ENCODE measurements at places on chromosomes 4 and X. TPM values are rescaled to one million over a fixed set of nuclear protein-coding genes. Genes with fewer than 3 reads are reported as not detected.
A peak's percentile ranks its signal among the peaks of the same experiment; 100 is the strongest.

- DNase-seq = peak; percentile 67
- peak overlapping the region; percentile 13 for H3K4me3 ChIP-seq
- no peaks in the 10 kb centered on the region for H3K36me3 ChIP-seq
- H3K4me1 ChIP-seq = peaks cover 14% of the 10 kb centered on the region
- H3K27ac ChIP-seq = peak overlapping the region; percentile 24
- H3K27me3 ChIP-seq = peaks cover 8% of the 10 kb centered on the region
These were observed 358 bp downstream of the FGFBP1 start for GRCh38 chr4:15938182-15938581.

GRCh38 chr4:45931154-45931553, 192.7 kb downstream of the GABRG1 start:
- H3K4me1 ChIP-seq = no peaks in the 10 kb centered on the region
- no peak overlapping the region for H3K27ac ChIP-seq
- no peak for DNase-seq
- no peaks in the 10 kb centered on the region for H3K36me3 ChIP-seq

DNA sequence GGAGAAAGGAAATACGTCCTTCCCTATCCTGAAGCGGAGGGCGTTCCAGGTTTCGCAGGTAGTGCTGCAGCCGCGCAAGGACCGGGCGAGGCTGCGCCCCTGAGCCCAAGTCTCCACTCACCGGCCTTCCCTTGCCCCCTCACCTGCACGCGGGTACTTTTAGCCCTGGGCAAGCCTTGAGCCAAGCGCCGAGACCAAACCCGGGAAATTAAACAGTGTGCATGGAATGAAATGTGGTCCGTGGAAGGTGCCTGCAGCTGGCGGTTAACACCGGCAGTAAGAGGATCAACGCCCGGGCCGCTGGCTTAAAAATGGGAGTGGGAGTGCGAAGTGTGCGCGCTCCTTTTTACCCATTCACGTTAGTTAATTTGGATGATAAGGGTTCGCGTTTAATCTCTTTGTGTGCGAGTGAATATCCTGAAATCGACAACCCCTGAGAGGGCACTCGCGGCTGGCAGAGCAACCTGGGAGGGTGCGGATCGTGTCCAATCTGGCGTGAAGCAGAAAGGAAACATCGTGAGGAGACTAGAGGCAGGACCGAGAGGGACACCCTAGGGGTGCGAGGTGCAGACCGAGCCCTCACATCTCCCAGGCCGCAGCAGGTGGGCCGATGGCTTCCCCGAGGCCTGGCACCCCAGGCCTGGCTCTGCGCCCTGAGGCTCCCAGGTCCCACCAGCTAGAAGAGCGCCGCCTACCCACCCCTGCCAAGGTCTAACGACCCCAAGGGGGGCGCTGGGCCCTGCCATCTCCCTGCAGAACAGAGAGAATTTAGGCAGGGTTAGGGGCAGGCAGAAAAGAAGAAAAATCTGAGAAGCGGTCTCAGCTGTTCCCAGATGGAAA, 2.0 kb upstream of the HELT start:
- H3K36me3 ChIP-seq = no peaks in the 10 kb centered on the region
- no peak overlapping the region for H3K27ac ChIP-seq
- H3K4me1 ChIP-seq = peaks cover 48% of the 10 kb centered on the region
- H3K4me3 ChIP-seq = no peak overlapping the region
- peaks cover 99% of the 10 kb centered on the region for H3K27me3 ChIP-seq
- DNase-seq = no peak

GRCh38 chr4:122709236-122709635, 23.3 kb upstream of the BBS12 start:
- H3K36me3 ChIP-seq = no peaks in the 10 kb centered on the region
- no peak overlapping the region for H3K4me3 ChIP-seq
- H3K27ac ChIP-seq = no peak overlapping the region
- H3K27me3 ChIP-seq = no peaks in the 10 kb centered on the region

- no peak overlapping the region for H3K4me3 ChIP-seq
- no peaks in the 10 kb centered on the region for H3K4me1 ChIP-seq
- H3K27me3 ChIP-seq = no peaks in the 10 kb centered on the region
- H3K27ac ChIP-seq = no peak overlapping the region
- no peak for DNase-seq
These were observed 5.8 kb upstream of the ATP1B4 start for GRCh38 chrX:120356084-120356483.

GRCh38 chr4:168878623-168879022, 131.4 kb downstream of the CBR4 start:
- H3K27ac ChIP-seq = peak overlapping the region; percentile 88
- no peak for DNase-seq
- peaks cover 8% of the 10 kb centered on the region for H3K36me3 ChIP-seq
- peak overlapping the region; percentile 57 for H3K4me3 ChIP-seq
- H3K27me3 ChIP-seq = no peaks in the 10 kb centered on the region

GRCh38 chr4:73897380-73898136, 28.4 kb downstream of the CXCL1 start:
- no peak overlapping the region for H3K4me3 ChIP-seq
- H3K27ac ChIP-seq = peak overlapping the region; percentile 15
- H3K36me3 ChIP-seq = no peaks in the 10 kb centered on the region
- H3K4me1 ChIP-seq = peaks cover 12% of the 10 kb centered on the region

DNA sequence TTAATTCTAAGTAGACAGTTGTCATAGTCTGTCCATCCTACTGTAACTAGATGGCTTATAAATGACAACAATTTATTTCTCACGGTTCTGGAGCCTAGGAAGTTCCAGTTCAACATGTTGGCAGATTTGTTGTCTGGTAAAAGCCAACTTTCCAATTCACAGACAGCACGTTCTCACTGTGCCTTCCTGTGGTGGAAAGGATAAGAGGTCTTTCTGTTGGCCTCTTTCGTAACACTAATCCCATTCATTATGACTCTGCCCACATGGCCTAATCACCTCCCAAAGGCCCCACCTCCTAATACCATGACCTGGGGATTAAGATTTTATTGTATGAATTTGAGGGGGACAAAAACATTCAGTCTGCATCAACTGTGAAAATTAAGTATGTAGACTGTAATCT, 83.2 kb downstream of the GALNTL6 start:
- no peak overlapping the region for H3K27ac ChIP-seq
- no peaks in the 10 kb centered on the region for H3K4me1 ChIP-seq
- H3K36me3 ChIP-seq = no peaks in the 10 kb centered on the region
- no peaks in the 10 kb centered on the region for H3K27me3 ChIP-seq
- no peak overlapping the region for H3K4me3 ChIP-seq
- no peak for DNase-seq

DNA sequence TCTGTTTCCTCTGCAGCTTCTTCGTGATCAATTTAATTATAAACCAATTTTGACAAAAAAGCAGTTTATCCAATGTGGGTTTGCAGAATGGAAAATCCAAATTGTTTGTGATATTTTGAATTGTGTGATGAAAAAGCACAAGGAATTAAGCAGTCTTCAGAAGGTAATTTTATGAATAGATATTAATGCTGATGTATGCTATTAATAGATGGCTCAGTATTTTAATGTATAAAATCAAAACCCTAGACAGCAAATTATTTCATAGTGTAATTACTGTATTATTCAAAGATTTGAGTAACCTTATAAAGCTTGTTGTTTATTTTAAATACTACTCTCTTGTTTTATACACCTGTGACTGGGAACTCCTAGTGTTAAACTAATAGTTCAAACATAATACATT, 20.0 kb downstream of the CEP44 start:
- H3K36me3 ChIP-seq = peaks cover 65% of the 10 kb centered on the region
- H3K27ac ChIP-seq = no peak overlapping the region
- DNase-seq = no peak
- no peaks in the 10 kb centered on the region for H3K4me1 ChIP-seq
- H3K4me3 ChIP-seq = no peak overlapping the region

GRCh38 chrX:9471571-9471985, 6.7 kb downstream of the TBL1X start:
- H3K4me3 ChIP-seq = no peak overlapping the region
- no peak for DNase-seq
- H3K36me3 ChIP-seq = no peaks in the 10 kb centered on the region
- no peak overlapping the region for H3K27ac ChIP-seq
- H3K4me1 ChIP-seq = peaks cover 11% of the 10 kb centered on the region

DNA sequence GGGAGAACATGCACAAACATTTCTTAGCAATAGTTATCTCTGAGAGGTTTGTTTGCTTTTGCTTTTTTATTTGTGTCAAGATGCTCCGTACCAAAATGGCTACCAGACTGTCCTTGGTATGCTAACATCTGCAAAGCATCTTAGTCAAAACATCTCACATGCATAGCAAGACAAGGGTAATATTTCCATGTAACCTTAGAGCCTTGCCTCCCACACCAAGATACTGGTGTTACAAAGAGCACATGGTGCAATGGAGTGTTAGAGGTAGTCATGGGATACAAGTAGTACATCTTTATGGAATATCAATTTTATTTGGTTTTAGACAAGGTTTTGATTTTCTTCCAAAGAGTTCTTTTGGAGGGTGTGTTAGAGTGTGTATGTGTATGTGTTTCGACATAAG, 109.7 kb downstream of the NR3C2 start:
- DNase-seq = no peak
- no peaks in the 10 kb centered on the region for H3K27me3 ChIP-seq
- no peak overlapping the region for H3K4me3 ChIP-seq
- H3K36me3 ChIP-seq = no peaks in the 10 kb centered on the region
- peaks cover 2% of the 10 kb centered on the region for H3K4me1 ChIP-seq
- H3K27ac ChIP-seq = no peak overlapping the region

DNA sequence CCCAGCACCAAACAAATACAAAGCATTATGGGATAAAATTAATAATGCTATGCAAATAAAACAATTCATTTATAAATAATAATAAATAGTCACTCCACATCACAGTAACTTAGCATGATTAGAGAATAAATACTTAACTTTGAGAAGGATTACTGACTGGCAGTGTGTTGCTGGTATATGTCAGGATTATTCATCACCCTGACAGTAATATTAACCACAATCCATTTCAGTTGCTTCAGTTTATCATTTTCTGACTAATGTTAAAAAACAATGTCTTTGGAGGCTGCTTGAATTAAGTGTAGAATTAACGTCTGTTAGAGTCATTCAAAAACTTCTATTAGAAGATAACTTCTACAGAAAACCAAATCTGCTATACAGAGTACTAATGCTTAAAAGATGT, 124.1 kb upstream of the MAB21L2 start:
- no peaks in the 10 kb centered on the region for H3K27me3 ChIP-seq
- DNase-seq = no peak
- H3K4me1 ChIP-seq = no peaks in the 10 kb centered on the region
- H3K4me3 ChIP-seq = no peak overlapping the region
- no peaks in the 10 kb centered on the region for H3K36me3 ChIP-seq

DNA sequence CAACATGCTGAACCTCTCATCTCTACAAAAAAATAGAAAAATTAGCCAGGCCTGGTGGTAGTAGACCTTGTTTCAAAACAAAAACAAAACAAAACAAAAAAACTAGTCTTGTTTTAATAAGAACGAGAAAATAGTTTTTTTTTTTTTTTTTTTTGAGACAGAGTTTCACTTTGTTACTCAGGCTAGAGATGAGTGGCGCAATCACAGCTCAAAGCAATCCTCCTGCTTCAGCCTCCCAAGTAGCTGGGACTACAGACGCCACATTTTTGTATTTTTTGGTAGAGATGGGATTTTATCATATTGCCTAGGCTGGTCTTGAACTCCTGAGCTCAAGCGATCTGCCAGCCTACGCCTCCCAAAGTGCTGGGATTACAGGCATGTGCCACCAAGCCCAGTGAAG, 47.7 kb upstream of the UGDH start:
- H3K36me3 ChIP-seq = peaks cover 9% of the 10 kb centered on the region
- no peaks in the 10 kb centered on the region for H3K4me1 ChIP-seq
- no peak overlapping the region for H3K27ac ChIP-seq
- no peak for DNase-seq
- H3K4me3 ChIP-seq = no peak overlapping the region
- no peaks in the 10 kb centered on the region for H3K27me3 ChIP-seq

- no peak for DNase-seq
- H3K27me3 ChIP-seq = no peaks in the 10 kb centered on the region
- H3K4me1 ChIP-seq = no peaks in the 10 kb centered on the region
- no peak overlapping the region for H3K4me3 ChIP-seq
- no peak overlapping the region for H3K27ac ChIP-seq
These were observed 1167.2 kb upstream of the PABPC4L start for GRCh38 chr4:135368831-135369230.

DNA sequence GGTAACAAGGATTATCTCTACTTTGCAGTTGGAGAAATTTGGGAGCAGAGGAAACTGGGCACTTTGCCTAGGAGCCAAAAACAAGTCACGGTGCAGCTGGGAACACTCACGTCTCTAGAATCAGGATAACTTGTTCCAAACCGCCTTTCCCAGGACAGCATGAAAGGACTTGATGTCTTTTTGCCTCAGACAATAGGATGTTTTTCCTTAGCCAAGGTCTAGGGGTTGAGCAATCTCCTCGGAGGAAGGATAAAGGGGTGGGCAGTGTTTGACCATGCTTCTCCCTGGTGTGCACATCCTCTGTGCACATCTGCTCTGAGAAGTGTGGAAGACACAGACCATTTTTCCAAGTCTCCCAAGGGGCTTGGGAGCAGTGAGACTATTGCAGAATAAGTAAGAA, 1.7 kb upstream of the SPARCL1 start:
- H3K4me3 ChIP-seq = no peak overlapping the region
- DNase-seq = peak; percentile 72
- no peaks in the 10 kb centered on the region for H3K27me3 ChIP-seq
- no peaks in the 10 kb centered on the region for H3K36me3 ChIP-seq
- peaks cover 26% of the 10 kb centered on the region for H3K4me1 ChIP-seq

DNA sequence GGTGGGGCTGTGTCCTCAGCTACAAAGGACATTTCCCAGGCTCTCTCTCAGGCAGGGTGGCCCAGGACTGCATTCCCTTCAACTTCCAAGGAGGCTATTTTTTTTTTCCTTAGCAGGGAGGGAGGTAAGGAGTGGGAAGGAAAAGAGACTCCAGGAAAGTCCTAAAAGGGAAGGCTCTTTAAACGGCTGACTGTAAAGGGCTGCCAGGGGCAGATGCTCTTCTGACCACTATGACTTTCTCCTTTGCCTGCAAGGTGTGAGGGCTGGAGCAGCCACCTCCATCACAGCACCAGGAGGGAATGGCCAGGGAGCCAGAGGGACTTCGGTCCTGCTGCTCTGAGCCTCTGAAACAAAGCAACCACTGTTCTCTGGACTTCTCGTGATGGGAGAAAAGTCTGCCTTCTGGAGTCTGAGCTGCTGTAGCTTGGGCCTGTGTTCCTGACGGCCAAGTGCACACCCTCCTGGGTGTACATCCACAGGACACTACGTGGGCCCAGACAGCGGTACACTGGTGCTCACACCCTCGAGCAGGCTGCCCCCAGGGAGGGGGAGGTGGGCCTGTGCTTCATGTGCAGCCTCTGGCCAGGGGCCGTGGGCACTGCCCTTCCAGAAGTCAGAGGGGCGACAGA, 17.9 kb downstream of the NAT8L start:
- no peaks in the 10 kb centered on the region for H3K27me3 ChIP-seq
- peak; percentile 79 for DNase-seq
- H3K36me3 ChIP-seq = no peaks in the 10 kb centered on the region

GRCh38 chrX:31058284-31058683, 13.6 kb downstream of the FTHL17 start:
- DNase-seq = no peak
- no peaks in the 10 kb centered on the region for H3K4me1 ChIP-seq
- H3K36me3 ChIP-seq = no peaks in the 10 kb centered on the region

- H3K4me3 ChIP-seq = no peak overlapping the region
- no peaks in the 10 kb centered on the region for H3K36me3 ChIP-seq
- H3K27me3 ChIP-seq = no peaks in the 10 kb centered on the region
- H3K27ac ChIP-seq = no peak overlapping the region
- no peak for DNase-seq
- H3K4me1 ChIP-seq = no peaks in the 10 kb centered on the region
These were observed 38.9 kb downstream of the PDHA1 start for GRCh38 chrX:19382555-19383145.

Gene PPP2R2C
- 42.5 TPM for total RNA-seq

Gene F9
- total RNA-seq = not detected

Gene ZNF185
- 81.3 TPM for total RNA-seq

Gene PAGE5
- total RNA-seq = not detected

Gene GLRA2
- not detected for total RNA-seq

Gene ATP1B4
- not detected for total RNA-seq

Gene CT45A5
- total RNA-seq = not detected

All from suprapubic skin (tissue), 4 donors.